ENCODE measurements at places on chromosomes 1 and 21. TPM values are rescaled to one million over a fixed set of nuclear protein-coding genes. Genes with fewer than 3 reads are reported as not detected.

DNA sequence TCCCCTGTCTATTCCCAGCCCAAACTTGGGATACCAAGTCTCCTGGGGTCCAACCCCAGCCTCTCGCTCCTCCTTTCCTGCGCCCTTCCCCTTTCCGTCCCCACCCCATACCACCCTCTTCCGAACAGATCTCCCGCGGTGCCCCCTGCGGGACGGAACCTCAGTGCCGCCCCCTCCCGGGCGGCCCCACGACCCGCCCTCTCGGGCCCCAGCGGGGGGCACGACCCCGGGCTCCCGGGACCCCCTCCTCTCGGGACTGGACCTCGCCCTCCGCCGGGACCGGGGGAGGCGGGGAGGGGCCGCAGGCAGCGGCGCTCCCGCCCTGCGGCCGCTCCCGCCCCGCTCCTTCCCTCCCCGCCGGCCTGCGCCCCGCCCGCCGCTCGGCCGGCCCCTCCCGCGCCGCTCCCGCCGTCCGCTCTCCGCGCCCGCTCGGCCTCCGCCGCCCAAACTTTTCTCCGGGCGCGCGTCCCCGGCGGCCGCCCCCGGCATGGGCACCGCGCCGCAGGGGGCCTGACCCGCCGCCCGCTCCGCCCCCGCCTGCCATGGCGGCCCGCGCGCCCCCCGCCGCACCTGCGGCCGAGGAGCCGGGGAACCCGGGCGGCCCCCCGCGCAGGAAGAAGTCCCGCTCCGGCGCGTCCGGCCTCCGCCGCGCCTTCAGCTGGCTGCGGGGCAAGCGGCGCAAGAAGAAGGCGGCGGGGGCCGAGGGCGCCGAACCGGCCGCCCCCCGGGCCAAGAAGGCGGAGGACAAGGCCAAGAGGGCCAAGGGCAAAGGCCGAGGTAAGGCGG is 39.0 kb upstream of the SYNC start:
- H3K27me3 ChIP-seq: no peaks in the 10 kb centered on the region
- peaks cover 13% of the 10 kb centered on the region for H3K4me1 ChIP-seq
- DNase-seq: peak; percentile 90
- H3K4me3 ChIP-seq: peak overlapping the region; percentile 82
- H3K27ac ChIP-seq: peak overlapping the region; percentile 94

- H3K27me3 ChIP-seq: no peaks in the 10 kb centered on the region
- no peak overlapping the region for H3K27ac ChIP-seq
- no peak overlapping the region for H3K4me3 ChIP-seq
- no peak for DNase-seq
- no peaks in the 10 kb centered on the region for H3K36me3 ChIP-seq
Observed at GRCh38 chr1:244330318-244330625, 121.4 kb downstream of the ADSS2 start.

- H3K36me3 ChIP-seq: peaks cover 2% of the 10 kb centered on the region
- H3K27me3 ChIP-seq: no peaks in the 10 kb centered on the region
- H3K27ac ChIP-seq: no peak overlapping the region
- no peak for DNase-seq
- peaks cover 5% of the 10 kb centered on the region for H3K4me1 ChIP-seq
Observed at GRCh38 chr1:36269408-36269838, 36.7 kb upstream of the SH3D21 start.

ATAD3C gene
- total RNA-seq: 15.7 TPM
